Right renal pelvis (tissue), 4 donors: ENCODE measurements at places on chromosomes 4 and X. TPM values are rescaled to one million over a fixed set of nuclear protein-coding genes. Genes with fewer than 3 reads are reported as not detected.
A peak's percentile ranks its signal among the peaks of the same experiment; 100 is the strongest.

The CRMP1 gene
- 41.4 TPM for polyA plus RNA-seq

The RHOXF2B gene
- 0.08 TPM for polyA plus RNA-seq

The CXCL8 gene
- polyA plus RNA-seq = 0.30 TPM

The HERC5 gene
- 4.9 TPM for polyA plus RNA-seq

GRCh38 chrX:98338544-98338943, 1454.8 kb downstream of the RPA4 start:
- no peak for DNase-seq

DNA sequence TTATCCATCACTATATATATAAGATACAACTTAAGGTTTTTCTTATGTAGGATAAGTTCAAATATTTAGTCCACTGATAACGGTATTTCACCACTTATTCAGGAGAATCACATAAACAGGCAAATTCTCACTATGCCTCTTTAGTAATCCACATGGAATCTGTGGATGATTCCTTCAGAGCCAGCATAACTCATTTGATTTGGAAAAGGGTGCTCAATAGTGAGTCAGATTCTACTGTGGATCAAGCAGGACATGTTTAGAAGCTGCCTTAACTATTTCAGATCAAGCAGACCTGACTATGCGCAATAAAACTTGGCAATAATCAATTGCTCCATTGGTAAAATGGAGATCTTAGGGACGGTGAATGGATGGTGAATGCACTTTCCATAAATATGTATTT, 184.1 kb downstream of the CBR4 start:
- no peak for DNase-seq

DNA sequence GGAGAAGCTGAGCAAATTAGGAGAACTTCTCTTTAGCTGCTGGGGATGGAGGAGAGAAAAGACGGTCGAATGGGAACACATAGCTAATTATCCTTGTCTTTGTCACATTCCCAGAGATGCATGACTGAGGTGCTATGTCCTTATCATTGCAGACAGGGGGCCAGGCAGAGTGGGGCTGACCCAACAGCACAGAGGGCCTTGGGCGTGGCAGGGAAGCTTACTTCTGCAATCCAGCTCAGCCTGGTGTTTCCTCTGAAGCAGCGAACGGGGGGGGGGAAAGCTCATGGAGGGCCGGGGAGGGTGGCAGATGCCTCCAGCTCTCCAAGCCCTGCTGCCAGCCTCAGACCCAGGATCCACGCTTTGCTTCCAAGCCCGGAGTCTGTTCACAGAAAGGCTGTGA, 50.8 kb upstream of the HOPX start:
- no peak for DNase-seq

- no peak for DNase-seq
Measured at GRCh38 chrX:16970977-16971376, 24.5 kb downstream of the REPS2 start.

GRCh38 chr4:101279377-101279871, 67.9 kb downstream of the PPP3CA start:
- no peak for DNase-seq

The UBE2D3 gene
- 371 TPM for polyA plus RNA-seq

- DNase-seq = no peak
Measured at GRCh38 chr4:20422398-20422797, 170.7 kb downstream of the SLIT2 start.

DNA sequence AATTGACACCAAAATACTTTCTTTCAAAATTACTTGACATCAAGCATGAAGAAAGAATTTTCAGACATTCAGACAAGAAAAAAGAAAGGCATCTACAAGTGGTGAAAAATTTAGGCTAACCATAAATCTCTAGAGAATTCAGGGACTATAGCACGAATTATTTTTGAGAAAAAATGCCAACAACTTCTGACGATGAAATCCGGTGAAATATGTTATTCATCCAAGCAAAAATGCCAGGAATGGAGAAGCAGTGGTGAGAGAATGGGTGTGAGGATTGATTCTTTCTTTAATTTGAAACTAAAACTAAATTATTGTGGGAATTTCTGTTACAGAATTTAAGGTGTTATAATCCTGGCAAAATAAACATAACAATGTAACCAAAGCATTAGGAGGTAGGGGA, 69.4 kb upstream of the SORBS2 start:
- DNase-seq = no peak

The SNX12 gene
- 53.1 TPM for polyA plus RNA-seq

- peak; percentile 75 for DNase-seq
Measured at GRCh38 chr4:119628281-119629141, at the start of gene PDE5A. PDE5A (minus strand) TSS chr4:119628804; CDS start chr4:119628671, 133 bp downstream.

The LRCH2 gene
- 13.1 TPM for polyA plus RNA-seq

DNA sequence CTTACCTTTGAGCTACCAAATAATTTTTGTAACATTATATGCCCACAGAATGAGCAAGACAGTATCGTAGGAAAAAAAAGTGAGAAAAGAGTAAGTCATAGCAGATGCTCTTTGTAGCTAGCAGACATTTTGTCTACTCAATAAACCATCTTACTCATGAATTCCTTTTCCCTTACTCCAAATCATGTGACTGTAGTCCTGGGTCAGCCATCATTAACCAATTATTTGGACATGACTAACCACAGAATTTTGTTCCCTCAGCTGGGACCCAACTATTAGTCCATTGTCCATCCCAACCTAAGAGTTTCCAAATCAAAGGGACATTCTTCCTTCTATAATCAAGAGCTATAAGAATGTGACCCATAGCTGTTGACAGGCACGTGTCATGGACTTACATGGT, 11.4 kb downstream of the UBE2D3 start:
- DNase-seq = no peak

DNA sequence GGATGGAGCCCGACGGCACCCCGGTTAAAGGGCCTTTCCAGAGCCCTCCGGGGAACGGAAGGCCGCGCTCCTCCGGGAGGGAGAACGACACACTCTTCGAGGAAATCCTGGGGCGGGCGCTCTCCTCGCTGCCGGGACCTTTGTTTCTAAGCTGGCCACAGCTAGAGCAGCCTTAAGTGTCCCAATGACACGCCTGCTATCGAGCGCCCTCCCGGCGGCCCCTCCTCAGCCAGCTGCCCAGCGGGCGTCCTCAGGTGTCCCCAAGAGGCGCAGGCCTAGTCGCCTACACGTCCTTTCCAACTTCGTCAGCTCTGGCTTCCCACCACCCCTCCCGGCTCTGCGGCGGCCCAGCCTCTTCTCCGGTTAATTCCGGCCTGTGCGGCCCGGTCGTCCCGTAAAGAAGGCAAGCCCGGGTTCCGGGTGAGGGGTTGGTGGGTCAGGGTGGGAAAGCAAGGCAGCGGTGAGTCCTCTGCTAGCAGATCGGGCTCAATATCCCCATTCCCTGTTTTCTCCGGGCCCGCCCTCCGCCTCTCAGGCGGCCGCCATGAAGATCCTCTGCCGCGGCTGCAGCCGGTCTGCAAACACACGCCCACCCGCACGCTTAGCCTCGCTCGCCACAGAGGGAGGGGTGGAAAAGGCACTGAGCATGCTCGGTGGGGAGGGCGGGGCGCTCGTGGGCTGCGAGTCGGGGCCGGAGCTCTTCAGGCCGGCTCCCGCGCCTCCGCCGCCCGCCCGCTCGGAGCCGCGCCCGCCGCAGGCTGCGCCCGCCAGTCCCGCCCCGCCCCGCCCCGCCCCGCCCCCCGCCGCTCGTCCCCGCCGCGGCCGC, at the start of gene RAP1GDS1:
Gene RAP1GDS1 (plus strand): TSS at position 806 of the 826 bp plus-strand sequence. CDS start 182 bp downstream, outside the sequence.
- DNase-seq = peak; percentile 91

GRCh38 chrX:100980608-100981497, 11.3 kb downstream of the ARL13A start:
- no peak for DNase-seq

The MCF2 gene
- 1.2 TPM for polyA plus RNA-seq

The SUPT20HL1 gene
- not detected for polyA plus RNA-seq

The CPZ gene
- 19.9 TPM for polyA plus RNA-seq

The TAF9B gene
- 55.6 TPM for polyA plus RNA-seq

DNA sequence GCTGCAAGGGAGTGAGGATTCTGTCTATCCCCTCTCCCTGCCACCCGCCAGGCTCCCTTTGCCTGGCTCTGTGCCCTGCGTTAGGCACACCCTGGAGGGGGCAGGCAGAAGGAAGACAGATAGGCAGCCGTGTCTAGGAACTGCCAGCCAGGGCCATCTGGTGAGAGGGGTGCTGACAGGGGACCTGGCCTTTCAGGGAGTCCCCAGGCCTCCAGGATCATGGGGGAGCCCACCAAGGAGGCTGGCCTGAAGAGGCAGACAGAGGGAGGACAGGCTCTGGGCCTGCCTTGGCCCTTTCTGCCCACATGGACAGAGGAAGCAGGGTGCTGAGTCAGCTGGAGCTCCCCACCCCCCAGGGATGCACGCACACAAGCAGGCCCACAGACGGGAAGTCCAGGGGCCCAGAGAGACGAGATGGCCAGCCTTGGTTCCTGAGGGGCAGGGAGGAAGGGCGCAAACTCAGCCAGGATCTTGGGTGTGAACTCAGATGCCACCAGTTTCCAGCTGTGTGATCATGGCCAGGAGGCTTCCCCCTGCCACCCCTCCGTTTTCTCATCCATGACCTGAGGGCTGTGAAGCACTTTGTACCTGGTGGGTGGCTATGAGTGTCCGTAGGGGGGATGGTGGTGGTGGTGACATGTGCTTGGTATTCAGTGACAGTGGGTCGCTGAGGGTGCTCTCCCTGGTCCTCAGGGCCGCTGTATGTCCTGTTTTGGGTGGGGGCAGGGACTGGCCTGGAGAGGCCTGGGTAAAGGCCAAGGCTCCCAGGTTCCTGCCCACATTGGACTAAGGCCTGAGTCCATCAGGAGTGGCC, 1.8 kb downstream of the SH3BP2 start:
- no peak for DNase-seq

- no peak for DNase-seq
Measured at GRCh38 chr4:86300516-86300915, 59.3 kb downstream of the MAPK10 start.

- DNase-seq = no peak
Measured at GRCh38 chr4:184671101-184671500, 21.6 kb downstream of the PRIMPOL start.

- DNase-seq = no peak
Measured at GRCh38 chr4:81509191-81509590, 37.5 kb upstream of the RASGEF1B start.

The ADGRA3 gene
- polyA plus RNA-seq = 57.5 TPM

The FAM114A1 gene
- 27.7 TPM for polyA plus RNA-seq

- DNase-seq = no peak
Measured at GRCh38 chr4:155741546-155741945, 17.3 kb upstream of the GUCY1B1 start.

DNA sequence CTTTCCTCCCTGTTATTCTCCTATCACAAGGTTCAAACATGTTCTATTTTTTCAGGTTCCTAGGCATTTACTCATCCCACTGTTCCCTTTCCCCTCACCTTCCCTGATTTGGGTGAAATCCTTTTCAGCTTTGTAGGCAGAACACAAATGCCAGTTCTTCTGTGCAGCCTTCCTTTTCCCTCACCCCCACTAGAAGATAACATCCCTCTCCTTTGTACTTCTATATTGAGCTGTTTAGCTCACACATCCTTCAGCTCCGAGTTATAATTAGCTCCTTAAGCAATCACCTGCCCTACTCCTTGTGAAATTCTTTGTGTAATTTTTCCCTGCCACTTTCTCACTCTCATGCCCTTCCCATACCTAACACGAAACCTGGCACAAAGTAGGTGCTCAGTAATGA, 240.9 kb downstream of the AR start:
- no peak for DNase-seq

- no peak for DNase-seq
Measured at GRCh38 chr4:139633661-139634060, 32.0 kb upstream of the MGST2 start.

The MFAP3L gene
- polyA plus RNA-seq = 16.4 TPM

DNA sequence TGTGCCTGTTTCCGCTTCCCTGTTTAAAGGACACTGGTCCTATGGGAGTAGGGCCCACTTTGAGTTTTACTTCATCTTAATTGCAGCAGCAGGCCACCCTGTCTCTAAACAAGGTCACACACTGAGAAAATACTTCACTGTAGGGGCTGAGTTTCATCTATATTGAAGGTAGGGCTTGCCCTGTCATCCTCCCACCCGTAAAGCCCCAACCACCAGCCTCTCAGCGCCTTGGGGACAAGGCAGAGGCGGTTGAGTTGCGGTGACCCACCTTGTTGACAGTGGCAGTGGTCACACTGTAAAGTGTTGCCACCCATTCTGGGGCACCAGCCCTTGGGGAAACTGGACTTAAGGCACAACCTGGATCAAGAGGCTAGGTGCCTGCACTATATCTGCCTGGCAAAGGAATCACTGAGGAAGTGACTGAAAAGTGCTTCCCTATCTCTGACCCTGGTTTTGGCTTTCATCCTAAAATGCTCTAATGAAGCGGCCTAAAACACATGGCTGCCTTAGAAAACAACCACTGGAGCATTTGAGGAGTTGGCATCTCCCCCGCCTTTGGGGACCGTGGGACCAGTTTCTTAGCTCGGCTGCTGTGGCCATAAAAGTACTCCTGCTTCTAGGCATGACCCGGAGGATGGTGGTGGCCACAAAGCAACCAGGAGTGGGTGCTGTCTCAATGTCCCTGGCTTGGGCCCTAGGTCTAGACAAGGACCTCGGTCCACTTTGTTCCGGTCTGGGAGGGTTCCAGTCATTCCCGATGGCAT, 7.8 kb upstream of the WDR1 start:
- DNase-seq = no peak

The PKD2 gene
- polyA plus RNA-seq = 77.0 TPM

The TRIM60 gene
- polyA plus RNA-seq = not detected

The MAGIX gene
- 4.3 TPM for polyA plus RNA-seq

DNA sequence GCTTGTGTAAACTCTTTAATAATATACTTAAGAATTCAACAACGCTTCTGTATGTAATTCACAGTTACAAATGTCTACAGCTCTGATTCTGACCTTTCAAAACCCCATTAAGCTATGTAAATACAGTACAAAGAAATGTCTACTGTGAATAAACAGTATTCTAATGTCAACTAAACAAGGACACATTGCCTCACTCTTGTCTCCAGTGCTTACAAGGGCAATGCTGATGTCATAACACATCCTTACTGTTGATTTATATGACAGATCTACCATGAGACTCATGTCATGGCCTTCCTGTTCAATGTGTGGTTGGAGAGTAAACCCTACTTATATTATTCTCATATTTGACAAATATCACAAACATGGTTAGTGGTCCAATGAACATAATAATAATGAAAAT, 256.1 kb upstream of the ADGRL3 start:
- no peak for DNase-seq

DNA sequence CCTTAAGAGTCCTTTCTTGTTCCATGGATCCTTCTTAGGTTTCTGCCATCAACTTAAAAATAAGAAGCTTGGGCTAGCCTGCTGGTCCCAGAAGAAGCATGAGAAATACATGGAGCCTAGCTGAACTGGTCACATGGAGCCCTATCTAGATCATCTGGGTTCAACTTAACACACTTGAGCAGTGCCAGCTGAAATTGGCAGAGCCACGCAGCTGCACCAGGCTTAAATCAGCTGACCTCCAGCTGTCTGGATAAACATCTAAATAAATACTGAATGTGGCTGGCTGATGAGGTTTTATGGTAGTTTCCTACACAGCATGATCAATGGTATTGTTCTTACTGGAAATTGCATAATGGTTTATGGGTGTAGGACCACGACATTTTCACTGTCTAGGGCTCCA, 598.4 kb upstream of the FAM241A start:
- DNase-seq = no peak

- no peak for DNase-seq
Measured at GRCh38 chr4:54073271-54073880, 9.0 kb upstream of the CHIC2 start.

The NPNT gene
- 203 TPM for polyA plus RNA-seq

- DNase-seq = no peak
Measured at GRCh38 chrX:111812889-111813563, 63.0 kb upstream of the TRPC5OS start.

The SHROOM4 gene
- 15.6 TPM for polyA plus RNA-seq

GRCh38 chr4:81512757-81513501, 41.2 kb upstream of the RASGEF1B start:
- no peak for DNase-seq

GRCh38 chr4:143411527-143412419, 75.1 kb downstream of the GAB1 start:
- DNase-seq = no peak
